ENCODE measurements at places on chromosomes 7 and 10.

- DNase-seq = no peak
Measured at GRCh38 chr10:127971101-127971946, 64.4 kb downstream of the PTPRE start.

DNA sequence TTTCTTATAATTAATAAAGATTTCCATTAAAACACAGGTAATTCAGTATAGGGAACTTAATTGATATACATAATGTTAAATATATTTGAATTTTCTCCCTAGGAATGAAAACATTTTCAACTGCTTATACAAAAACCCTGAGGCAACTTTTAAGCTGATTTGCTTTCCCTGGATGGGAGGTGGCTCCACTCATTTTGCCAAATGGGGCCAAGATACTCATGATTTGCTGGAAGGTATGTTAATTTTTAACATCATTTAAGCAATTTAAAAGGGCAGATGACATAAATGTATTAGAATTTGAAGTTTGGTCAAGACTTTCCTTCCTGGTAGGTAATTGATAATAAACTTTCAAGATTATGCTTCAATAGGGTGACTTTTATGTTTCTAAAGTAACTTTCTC lies 5.8 kb downstream of the OLAH start:
- DNase-seq = no peak

- no peak for DNase-seq
Measured at GRCh38 chr7:115701141-115701540, 329.4 kb downstream of the TFEC start.

- no peak for DNase-seq
Measured at GRCh38 chr7:80830010-80830409, 88.8 kb downstream of the SEMA3C start.

GRCh38 chr10:71077796-71078453 lies 134.4 kb upstream of the UNC5B start:
- no peak for DNase-seq

- no peak for DNase-seq
Measured at GRCh38 chr10:7545261-7545660, 121.5 kb downstream of the ITIH5 start.

DNA sequence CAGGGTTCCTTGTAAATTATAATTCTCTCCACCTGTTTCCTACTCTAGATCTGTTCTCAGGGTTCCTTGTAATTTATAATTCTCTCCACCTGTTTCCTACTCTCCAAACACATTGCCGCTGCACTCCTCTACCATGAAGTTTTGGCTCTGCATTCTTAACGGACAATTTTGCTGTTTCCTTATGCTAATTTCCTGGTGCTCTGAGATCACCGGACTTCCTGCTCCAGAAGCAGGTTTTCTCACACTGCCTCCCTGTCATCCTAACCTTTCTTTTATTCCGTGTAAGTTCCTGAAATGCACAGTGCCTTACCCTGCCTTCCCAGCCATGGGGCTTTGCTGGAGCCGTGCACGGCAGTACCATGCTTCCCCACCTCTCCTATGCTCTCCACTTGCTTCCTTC lies 256.8 kb downstream of the PLXNA4 start:
- no peak for DNase-seq

DNA sequence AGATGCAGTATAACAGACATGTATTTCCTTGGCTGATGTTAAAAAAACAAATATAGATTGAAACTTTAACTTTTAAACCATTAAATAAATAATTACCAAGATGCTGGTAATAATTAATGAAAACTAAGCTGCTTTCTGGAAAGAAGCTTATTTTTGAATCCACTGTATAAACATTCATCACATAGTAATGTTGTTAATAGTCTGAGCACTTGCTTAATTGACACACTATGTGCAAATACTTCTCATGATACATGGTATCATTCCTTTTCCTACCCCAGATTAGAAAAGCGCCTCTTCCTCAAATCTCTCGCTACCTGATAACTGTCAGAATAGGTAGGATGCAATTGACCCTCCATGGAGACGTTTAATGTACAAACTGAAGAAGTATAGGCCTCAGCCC lies 15.0 kb upstream of the COL28A1 start:
- no peak for DNase-seq

- DNase-seq = no peak
Measured at GRCh38 chr10:45239642-45240041, 75.8 kb downstream of the OR13A1 start.

GRCh38 chr7:540579-540978 lies 20.9 kb upstream of the PDGFA start:
- no peak for DNase-seq

- DNase-seq = no peak
Measured at GRCh38 chr7:50412973-50413372, 37.2 kb downstream of the FIGNL1 start.

- DNase-seq = peak; percentile 28
Measured at GRCh38 chr10:35843524-35844181, 201.6 kb upstream of the FZD8 start.

- DNase-seq = no peak
Measured at GRCh38 chr10:13808556-13809391, 222.0 kb downstream of the PRPF18 start.

GRCh38 chr7:11613292-11613930 lies 218.6 kb downstream of the THSD7A start:
- peak; percentile 42 for DNase-seq

DNA sequence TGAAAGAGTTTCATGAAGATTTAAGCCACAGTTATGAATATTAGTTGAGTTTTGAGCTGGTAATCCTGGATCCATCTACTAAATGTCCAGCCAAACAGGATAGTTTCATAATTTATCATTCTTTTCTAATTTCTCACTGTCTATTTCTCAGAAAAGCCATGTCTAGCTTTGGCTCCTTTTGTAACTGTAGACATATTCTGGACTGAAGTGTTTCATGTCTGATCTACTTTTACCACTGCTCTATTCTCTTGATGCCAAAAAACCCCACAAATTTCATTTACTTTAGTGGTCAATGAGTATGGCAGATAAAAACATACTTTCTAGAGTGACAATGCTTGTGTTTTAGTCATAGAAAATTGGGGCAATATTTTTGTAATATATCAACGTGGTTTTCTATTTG lies 61.2 kb downstream of the ICA1 start:
- no peak for DNase-seq

- peak; percentile 89 for DNase-seq
Measured at GRCh38 chr7:108000875-108001763, 1.8 kb downstream of the LAMB1 start.

GRCh38 chr7:105587909-105588635 lies 6.8 kb upstream of the EFCAB10 start:
- DNase-seq = no peak

DNA sequence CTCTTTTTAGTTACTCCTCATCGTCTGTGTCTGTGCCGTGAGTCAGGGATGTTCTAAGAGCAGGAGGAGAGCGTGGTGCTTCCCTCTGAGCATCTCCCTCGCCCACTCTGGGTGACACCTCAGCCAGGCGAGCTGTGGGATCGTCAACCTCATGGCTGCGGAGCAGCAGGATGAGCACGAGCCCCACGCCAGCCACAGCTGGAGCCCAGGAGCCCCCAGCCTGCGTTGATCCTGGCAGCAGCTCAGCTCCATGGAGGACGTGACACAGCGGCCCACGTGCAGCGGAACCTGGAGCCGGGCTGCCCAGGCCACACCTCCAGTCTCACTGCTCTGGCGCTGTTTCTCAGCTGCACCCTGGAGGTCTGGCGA lies 512.0 kb downstream of the PTPRN2 start:
- no peak for DNase-seq

GRCh38 chr10:133141958-133142340 lies 18.1 kb upstream of the KNDC1 start:
- no peak for DNase-seq

- DNase-seq = no peak
Measured at GRCh38 chr10:18606051-18606695, 45.2 kb downstream of the NSUN6 start.

DNA sequence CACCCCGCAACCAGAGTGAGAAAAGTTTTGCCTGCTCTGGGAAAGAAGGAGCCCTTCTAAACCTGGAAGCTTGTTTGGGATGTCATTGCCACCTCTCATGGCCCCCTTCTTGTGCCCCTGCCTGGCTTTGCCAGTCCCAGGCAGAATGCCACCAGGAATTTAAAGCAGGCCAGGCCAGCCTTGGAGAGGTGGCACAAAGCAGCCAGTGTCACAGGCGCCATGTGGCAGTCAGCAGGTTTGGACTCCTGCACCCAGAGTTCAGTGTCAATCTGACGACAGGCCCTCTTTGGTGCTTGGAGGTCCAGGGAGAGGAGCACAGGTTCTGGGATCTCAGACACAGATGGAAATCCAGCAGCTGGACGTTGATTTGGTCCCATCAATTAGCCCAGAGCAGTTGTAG lies 12.7 kb downstream of the HK1 start:
- no peak for DNase-seq

DNA sequence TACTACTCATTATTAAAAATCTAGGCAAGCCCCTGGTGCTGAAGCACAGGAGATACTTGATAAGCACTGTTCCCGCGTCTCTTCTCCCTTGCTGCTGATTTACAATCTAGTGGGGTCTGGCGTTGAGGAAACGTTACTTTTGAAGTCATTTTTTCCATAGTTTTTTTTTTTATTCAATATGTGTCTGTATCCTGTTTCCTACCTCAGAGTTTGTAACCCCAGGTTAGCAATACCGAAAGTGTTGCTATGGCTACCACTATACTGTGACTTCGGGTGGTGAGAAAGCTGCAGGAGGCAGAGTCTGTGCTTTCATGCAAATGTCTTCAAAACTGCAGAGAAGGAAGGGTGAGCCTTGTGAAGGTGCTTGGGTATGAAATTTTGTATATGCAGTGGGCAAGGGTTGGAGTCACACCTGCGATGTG lies 458.8 kb upstream of the GHITM start:
- no peak for DNase-seq

- DNase-seq = no peak
Measured at GRCh38 chr10:130928306-130928705, 383.2 kb downstream of the TCERG1L start.

- no peak for DNase-seq
Measured at GRCh38 chr10:51112013-51112412, 37.7 kb downstream of the PRKG1 start.

- DNase-seq = no peak
Measured at GRCh38 chr10:6567884-6568283, 12.2 kb downstream of the PRKCQ start.

GRCh38 chr7:86949052-86949778 lies 110.2 kb downstream of the ELAPOR2 start:
- peak; percentile 30 for DNase-seq

GRCh38 chr10:107418085-107418806 lies 253.7 kb upstream of the SORCS1 start:
- no peak for DNase-seq

GRCh38 chr10:571688-572451 lies 117.6 kb downstream of the DIP2C start:
- no peak for DNase-seq

GRCh38 chr10:27506280-27506679 lies 2.2 kb downstream of the RAB18 start:
- DNase-seq = no peak

GRCh38 chr10:63437116-63437949 lies 28.4 kb downstream of the JMJD1C start:
- DNase-seq = no peak

GRCh38 chr7:94781236-94781635 lies 125.3 kb upstream of the SGCE start:
- DNase-seq = no peak

GRCh38 chr7:116499168-116500077 lies at the start of gene CAV2:
TSS of gene CAV2 (plus strand) at chr7:116499738. CDS start at chr7:116499782, 44 bp downstream.
- peak; percentile 69 for DNase-seq

GRCh38 chr7:8384901-8385300 lies 48.5 kb upstream of the NXPH1 start:
- DNase-seq = no peak

DNA sequence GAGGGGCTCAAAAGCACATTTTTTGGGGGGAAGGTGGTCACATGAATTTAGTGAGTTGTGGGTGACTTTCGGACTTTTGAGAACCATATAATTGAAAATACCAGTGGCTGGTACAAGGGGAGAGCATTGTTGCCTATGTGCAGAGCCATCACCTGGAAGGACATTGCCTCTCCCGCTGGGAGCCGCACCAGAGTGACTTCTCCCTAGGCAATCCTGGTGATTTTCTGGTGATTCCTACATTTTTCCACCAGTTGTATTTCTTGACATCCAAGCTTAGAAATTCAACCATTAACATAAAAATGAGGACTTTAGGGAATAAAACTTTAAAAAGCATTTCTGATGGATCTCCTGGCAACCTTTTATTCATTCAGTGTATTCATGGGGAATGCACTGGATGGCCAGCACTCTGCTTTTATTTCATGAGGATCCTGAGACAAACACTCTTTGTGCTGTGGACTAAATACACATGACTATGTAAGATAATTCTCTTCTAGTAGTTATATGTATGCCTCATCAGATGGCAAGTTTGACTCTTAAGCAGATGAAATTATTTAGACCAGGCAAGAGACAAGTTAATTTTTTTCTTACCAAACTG lies 41.8 kb upstream of the MKI67 start:
- no peak for DNase-seq

GRCh38 chr10:97687785-97688781 lies 1.0 kb upstream of the AVPI1 start:
- peak; percentile 24 for DNase-seq

DNA sequence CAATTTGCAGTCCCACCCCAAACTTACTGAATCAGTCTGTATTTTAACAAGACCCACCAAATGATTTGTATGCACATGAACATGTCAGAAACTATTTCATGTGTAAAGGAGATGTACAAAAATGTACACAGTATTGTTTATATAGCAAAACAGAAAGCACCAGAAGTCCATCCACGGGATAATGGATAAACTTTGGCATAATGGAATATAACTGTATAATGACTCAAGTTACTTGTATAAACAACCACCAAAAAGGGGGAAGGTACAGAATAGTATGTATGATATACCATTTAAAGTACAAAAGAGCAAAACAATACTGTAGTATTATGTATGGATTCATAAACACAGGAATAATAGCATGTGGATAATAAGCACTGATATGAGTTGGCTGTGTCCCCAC lies 22.4 kb downstream of the NUP42 start:
- no peak for DNase-seq

DNA sequence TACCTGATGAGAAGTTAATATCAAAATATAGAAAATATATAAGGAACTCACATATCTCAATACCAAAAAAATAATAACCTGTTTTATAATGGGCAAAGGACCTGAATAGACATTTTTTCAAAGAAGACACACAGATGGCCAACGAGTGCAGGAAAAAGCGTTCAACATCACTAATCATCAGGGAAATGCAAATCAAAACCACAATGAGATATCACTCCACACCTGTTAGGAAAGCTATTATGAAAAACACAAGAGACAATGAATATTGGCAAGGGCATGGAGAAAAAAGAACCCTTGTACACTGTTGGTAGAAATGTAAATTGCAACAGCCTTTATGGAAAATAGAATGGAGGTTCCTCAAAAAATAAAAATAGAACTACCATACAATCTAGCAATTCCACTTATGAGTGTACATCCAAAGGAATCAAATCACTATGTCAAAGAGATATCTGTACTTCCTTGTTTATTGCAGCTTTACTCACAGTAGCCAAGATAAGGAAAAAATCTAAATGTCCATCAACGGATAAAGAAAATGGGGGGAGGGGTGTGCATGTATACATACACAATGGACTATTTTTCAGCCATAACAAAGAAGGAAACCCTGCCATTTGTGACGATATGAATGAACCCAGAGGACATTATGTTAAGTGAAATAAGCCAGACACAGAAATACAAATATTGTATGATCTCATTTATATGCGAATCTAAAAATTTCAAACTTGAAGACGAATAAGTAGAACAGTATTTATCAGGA lies 3.6 kb upstream of the ALOX5 start:
- no peak for DNase-seq

GRCh38 chr10:7855205-7855604 lies 36.9 kb downstream of the TAF3 start:
- peak; percentile 82 for DNase-seq

Measured in GM23338 (cell line).